Tongue (tissue), 3 donors: ENCODE measurements at places on chromosomes 4 and X. TPM values are rescaled to one million over a fixed set of nuclear protein-coding genes. Genes with fewer than 3 reads are reported as not detected.
A peak's percentile ranks its signal among the peaks of the same experiment; 100 is the strongest.

FAM156A gene
- 20.6 TPM for total RNA-seq

CTAG2 gene
- not detected for total RNA-seq

BEX1 gene
- 0.51 TPM for total RNA-seq

IL15 gene
- 9.1 TPM for total RNA-seq

TLR10 gene
- 0.41 TPM for total RNA-seq

SAGE1 gene
- total RNA-seq = not detected

UGT2A1 gene
- not detected for total RNA-seq

MAD2L1 gene
- 5.8 TPM for total RNA-seq

RNF113A gene
- total RNA-seq = 13.2 TPM

PPP2R2C gene
- total RNA-seq = 8.8 TPM

DNA sequence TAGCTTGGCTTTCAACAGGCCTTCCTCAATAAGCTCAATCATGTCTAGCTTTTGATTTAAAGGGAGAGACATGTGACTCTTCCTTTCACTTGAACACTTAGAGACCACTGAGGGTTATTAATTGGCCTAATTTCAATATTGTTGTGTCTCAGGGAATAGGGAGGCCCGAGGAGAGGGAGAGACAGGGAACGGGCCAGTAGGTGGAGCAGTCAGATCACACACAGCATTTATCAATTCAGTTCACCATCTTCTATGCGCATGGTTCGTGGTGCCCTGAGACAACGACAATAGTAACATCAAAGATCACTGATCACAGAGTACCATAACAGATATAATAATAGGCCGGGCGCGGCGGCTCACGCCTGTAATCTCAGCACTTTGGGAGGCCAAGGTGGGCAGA, 17.8 kb downstream of the ZNF81 start:
- DNase-seq = peak; percentile 24

DNA sequence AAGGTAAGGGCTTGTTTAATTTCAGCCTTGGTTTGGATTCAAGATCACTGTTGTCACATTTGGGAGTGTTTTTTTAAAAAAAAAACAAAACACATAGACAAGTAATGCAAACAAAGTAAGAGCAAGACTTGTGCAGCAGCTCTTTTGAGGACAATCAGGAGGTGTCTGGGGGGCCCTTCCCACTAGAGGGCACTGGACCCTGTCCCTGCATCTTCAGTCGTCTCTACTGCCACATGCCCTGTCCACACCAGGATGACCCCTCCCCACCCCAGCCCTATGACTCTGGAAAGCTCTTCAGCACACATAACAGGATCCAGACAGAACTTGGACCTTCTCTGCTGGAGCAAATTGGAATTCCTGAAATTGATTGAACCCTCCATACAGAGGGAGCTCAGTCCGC, 71.0 kb downstream of the USP46 start:
- DNase-seq = peak; percentile 35

DNA sequence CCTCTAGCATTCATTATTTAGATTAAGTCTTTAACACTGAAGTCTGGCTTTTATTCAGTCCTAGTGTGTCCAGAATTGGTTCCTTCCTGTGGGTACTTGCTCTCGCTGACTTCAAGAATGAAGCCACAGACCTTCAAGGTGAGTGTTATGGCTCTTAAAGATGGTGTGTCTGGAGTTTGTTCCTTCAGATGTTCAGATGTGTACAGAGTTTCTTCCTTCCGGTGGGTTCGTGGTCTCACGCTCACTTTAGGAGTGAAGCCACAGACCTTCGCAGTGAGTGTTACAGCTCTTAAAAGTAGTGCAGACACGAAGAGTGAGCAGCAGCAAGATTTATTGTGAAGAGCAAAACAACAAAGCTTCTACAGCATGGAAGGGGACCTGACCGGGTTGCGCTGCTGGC, 860.6 kb downstream of the STIM2 start:
- no peak for DNase-seq

DNA sequence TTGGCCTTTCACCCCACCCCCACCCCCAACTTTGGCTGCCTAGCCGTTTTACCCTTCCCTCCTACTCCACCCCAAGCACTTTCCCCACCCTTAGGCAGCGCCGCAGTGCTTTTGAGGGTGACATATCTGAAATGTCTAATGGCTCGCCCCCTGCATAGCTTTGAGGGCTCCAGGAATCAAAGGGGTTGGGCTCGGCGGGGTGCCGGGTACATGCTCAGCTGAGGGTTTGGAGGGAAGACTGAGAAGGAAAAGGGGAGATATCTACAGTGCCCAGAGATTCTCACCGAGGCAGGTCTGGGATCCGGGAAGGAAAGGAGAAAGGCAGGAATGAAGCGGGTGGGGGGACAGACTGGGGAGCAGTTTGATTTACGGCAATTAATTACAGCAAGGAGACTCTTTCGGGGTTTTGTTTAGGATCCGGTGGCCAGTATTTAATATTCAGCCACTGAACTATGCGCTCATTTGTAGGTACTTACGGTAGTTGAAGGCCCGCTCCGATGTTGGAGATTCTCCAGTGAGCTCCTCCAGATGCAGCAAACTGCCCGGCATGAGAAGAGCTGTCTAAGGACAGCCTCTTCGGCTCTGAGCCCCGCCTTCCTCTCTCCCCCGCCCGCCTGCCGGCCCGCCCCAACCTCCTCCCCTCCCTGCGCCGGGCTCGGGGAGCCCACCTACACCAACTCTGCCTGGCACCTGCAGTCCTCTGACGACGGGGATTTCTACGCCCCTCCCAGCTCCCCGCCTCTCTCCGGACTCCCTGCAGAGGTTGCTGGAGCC, at the start of gene IGSF1:
Gene IGSF1 (minus strand): TSS at position 569 of the 774 bp plus-strand sequence. CDS start 2,632 bp downstream, outside the sequence.
- peak; percentile 87 for DNase-seq

DNA sequence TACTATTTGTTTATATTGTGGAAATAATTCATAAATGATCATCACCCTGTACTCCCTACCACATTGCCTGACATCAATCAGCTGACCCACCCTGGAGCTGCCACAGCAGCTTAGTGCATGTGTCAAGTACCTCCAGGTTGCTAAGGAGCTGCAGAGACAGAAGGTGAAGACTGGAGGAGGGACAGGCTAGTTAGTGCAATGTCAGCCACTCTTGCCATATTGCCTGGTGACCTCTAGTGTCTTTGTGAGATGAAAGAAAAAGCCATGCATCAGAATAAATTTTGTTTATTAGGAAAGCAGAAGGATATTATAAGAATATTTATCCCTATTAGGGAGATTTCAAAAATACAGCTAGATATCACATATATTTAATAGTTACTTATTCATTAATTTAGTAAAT, 243.9 kb upstream of the FAT4 start:
- DNase-seq = peak; percentile 15

DNA sequence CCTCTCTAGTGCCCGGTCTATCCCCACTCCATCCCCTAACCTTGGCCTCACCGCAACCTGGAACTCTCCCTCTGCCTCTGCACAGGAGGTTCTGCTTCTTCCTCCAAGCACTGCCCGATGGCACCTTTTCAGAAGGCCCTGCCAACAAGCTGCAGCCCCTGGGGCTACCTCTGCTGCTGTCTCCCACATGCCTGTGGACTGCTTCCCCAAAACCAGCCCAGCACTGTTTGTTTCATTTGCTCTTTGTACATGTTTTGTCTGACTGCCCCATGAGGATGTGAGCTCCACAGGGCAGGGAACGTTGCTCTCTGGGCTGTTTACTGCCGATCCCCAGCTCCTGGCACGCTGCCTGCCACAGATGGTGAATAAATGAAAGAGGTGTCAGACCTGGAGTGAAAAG, 85.4 kb downstream of the INTS6L start:
- DNase-seq = no peak

DNA sequence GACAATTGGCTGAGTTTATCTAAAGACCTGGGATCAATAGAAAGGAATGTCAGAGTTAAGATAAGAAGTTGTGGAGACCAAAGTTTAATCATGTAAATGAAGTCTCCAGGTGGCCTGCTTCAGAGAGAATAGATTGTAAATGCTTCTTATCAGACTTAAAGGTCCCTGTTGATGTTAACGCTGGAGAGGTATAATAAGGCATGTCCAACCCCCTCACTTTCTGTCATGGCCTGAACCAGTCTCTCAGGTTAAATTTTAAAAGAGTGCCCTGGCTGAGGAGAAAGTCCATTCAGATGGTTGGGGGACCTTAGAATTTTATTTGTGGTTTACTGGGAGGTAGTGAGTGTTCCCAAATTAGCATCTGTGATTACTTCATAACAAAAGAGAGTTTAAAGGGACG, 86.7 kb downstream of the AKAP4 start:
- DNase-seq = no peak

GRCh38 chrX:331151-331824, 12.7 kb upstream of the GTPBP6 start:
- DNase-seq = peak; percentile 38

- DNase-seq = no peak
These were observed 27.2 kb downstream of the MFAP3L start for GRCh38 chr4:169998981-169999380.

DNA sequence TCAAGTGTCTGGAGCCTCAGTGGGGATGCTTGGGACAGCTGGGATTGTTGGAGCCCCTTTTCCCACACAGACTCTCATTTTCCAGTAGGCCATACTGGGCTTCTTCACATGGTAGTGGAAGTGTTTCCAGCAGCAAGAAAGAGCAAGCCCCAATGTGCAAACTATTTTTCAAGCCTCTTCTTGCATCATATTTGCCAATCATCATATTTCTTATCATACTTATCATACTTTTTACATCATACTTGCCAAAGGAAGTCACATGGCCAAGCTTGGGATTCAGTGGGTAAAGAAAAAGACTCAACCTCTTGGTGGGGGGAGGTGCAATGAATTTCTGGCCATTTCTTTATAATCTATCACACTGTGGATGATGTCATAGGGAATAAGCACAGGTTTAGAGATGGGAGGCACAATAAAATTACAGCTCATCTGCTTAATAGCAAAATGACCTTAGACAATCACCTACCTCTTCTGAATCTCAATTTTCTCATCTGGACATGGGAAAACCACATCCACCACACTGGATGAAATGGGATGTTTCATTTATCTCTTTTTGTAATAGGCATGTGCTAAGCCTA, 174.2 kb downstream of the MID1IP1 start:
- DNase-seq = no peak

- no peak for DNase-seq
These were observed 58.1 kb downstream of the ZFYVE28 start for GRCh38 chr4:2360396-2360730.

DNA sequence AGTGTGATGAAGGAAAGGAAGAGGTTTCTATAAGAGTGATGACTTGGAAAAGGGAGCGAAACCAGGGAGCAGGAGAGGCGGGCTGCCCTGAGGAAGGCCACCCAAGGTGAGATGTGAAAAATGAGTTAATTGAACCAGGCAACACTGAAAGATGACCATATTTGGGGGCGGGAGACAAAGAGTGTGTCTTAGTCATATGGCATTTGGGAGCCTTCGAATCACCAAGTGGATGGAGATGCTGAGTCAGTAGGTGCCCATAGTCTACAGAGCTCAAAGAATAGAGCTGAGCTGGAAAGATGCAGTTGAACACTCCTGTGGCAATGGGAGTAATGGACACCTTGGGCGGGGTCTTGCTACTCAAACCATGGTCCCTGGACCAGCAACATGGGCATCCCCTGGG, 8.3 kb upstream of the TLR8 start:
- DNase-seq = no peak

DNA sequence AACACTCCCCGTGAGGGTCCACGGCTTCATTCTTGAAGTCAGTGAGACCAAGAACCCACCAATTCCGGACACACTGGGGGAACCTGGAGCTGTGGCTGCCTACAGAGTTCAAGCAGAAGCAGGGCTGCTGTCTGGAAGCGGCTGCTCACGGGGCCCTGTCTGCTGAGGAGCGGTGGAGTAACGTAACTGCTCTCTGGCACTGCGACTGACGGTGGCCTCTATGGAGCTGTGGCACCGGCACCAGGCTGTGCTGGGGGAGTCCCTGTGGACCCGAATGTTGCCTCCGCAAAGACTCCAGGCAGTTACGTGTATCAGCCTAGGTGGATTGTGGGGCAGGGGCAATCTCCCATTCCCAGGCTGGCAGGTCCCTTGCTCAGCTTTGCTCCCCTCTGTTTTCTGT, 703.3 kb upstream of the FRG1 start:
- no peak for DNase-seq

DNA sequence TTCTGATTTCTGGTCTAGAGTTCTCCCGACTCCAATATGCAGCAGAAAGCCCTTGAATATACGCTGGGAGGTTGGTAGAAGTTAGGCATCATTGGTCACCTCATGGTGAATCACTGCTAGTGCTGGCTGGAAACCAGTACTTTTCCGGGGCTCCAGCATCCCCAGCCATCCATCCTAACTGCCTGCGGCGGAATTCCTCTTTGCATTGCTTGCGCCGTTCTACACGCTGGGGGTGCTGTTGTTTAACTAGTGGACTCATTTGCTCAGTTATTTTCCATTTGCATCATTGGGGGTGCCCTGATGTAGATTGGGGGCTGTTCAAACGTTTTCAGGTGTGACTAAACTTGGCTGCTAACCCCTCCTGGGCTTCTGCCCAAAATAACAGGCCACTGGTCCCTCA, 23.3 kb upstream of the GPR50 start:
- DNase-seq = peak; percentile 31

DNA sequence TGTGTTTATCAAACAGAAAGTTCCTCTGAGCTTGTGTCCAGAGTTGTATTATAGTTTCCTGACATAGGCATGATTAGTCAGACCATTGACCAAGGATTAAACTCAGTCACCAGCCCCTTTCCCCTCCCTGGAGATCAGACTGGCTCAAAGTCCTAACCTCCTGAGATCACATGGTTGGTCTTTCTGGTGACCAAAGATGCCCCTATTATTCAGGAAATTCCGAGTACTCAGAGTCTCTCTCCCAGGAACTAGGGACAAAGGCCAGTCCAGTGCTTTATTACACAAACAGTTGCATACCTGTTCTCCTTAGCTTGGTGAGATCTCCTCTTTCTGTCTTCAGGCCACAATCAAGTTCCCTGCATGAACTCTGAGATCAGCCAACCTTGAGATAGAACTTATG, 14.5 kb upstream of the ENPP6 start:
- DNase-seq = no peak

DNA sequence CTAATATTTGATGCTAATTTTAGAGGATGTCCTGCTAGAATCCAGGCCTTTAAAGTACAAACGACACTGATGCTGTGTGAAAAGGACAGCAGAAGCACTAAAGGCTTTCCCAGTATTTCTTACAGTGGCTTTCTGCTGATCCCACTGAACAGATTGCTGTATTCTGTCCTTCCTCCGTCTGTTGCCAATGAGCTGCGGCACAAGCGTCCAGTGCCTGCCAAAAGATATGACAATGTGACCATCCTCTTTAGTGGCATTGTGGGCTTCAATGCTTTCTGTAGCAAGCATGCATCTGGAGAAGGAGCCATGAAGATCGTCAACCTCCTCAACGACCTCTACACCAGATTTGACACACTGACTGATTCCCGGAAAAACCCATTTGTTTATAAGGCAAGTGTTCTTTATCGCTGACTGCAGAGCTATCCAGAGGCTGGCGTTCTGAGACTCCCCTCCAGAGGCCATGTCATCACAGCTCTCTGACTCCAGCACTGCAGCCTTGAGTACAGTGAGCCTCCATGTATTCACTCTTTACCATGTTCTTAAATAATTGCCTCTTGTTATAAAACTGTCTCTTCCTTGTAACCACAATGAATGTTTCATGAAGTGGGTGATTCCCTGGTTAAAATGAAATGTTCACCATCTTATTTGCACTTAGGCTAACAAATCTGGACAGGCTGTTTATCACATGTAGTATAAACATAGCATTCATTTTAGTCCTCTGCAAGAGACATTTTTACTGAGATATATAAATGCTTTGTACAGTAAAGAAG, 43.6 kb downstream of the GUCY1B1 start:
- no peak for DNase-seq
